ENCODE measurements at places on chromosomes 7 and 10.

DNA sequence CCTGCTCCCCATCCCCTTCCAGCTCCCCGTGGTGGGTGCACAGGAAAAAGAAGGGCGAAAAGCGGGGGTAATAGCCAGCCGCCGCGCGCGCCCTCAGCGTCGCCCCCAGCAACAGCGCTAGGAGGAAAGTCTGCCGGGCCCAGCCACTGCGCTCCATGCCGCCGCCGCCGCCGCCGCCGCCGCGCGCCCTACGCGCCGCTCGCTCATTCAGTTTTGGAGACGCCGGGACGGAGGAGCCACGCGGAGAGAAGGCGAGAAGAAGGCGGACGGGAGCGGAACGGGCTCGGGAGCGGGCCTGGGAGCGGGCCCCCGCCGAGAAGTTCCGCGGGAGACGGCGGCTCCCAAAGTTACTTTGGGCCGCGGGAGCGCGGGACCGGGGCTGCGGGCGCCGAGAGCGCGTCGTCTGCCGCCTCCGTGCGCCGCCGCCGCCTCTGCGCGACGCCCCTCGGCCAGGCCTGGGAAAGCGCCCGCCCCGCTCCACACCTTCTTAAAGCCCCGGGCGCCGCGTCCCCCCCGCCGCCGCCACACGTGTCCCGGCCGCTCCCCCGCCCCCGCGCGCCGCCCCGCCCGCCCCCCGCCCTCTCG lies at the start of gene RELN:
TSS of gene RELN (minus strand) at position 459 of the 585 bp plus-strand sequence. CDS start at position 157, 302 bp downstream.
- DNase-seq, result peak; percentile 49

DNA sequence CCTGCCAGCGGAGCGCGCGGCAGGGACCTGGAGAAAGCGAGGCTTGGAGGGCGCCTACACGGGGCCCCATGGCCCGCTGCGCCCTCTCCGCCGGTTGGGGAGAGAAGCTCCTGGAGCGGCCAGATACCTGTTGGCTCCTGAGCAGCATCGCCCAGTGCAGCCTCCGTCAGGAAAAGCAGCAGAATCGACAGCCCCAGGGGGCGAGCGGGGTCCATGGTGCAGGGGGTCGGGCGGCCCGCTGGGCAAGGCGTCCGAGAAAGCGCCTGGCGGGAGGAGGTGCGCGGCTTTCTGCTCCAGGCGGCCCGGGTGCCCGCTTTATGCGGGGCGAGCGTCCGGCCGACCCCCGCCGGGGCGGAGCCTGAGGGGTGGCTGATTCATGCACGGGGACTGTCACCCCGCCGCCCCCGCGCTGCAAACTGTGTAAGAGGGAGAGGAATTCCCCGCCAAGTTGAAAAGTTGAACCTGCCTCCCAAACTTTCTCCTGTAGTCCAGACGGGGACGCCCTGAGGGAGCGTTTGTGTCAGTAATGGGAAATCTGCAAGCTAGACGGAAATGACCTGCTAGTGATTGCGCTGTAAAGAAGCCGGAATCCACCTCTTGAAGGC lies at the start of gene TFPI2:
TSS of gene TFPI2 (minus strand) at position 290 of the 605 bp plus-strand sequence. CDS start at position 215, 75 bp downstream.
- no peak for DNase-seq

GRCh38 chr7:43618073-43618472 lies 35.2 kb downstream of the STK17A start:
- no peak for DNase-seq

- no peak for DNase-seq
These were observed 93.6 kb upstream of the PCBD1 start for GRCh38 chr10:70981936-70982335.

DNA sequence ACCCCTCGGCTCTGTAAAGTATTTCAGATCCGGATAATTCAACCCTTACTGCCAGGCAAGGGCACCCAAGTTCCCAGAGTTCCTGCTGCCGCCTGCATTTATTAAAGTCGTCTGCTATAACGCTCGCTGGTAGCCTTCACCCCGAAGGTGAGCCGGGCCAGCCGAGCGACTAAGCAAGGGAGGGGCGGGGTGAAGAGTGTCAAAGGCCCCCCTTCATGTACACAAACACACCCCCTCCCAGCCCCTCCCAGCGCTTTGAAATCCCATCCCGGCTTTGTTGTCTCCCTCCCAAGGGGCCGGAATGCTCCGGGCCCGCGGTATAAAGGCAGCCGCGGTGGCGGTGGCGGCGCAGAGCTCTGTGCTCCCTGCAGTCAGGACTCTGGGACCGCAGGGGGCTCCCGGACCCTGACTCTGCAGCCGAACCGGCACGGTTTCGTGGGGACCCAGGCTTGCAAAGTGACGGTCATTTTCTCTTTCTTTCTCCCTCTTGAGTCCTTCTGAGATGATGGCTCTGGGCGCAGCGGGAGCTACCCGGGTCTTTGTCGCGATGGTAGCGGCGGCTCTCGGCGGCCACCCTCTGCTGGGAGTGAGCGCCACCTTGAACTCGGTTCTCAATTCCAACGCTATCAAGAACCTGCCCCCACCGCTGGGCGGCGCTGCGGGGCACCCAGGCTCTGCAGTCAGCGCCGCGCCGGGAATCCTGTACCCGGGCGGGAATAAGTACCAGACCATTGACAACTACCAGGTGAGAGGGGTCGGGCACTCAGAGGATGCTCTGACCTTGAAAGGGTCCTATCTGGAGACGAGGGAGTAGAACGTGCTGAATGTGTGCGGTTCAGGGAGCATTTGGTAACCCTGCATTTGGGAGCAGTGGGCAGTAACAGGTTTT lies at the start of gene DKK1:
TSS of gene DKK1 (plus strand) at position 349 of the 889 bp plus-strand sequence. CDS start at position 503, 154 bp downstream.
- DNase-seq, result no peak

All from NCI-H1105 (cell line).